Colonic mucosa (tissue), 4 donors: ENCODE measurements at places on chromosomes 1 and 21. TPM values are rescaled to one million over a fixed set of nuclear protein-coding genes. Genes with fewer than 3 reads are reported as not detected.

The DNAJC6 gene
- 1.3 TPM for total RNA-seq

The CLEC20A gene
- not detected for total RNA-seq

The UBASH3A gene
- 0.93 TPM for total RNA-seq

The NPHS2 gene
- total RNA-seq, result not detected

The CADM3 gene
- total RNA-seq, result 8.7 TPM

The CNTN2 gene
- total RNA-seq, result 0.20 TPM

The LIN28A gene
- not detected for total RNA-seq

The MYCBP gene
- 42.0 TPM for total RNA-seq

The OR2L2 gene
- total RNA-seq, result not detected

The SLAMF8 gene
- total RNA-seq, result 1.5 TPM

The SERINC2 gene
- 203 TPM for total RNA-seq

The STXBP3 gene
- total RNA-seq, result 60.4 TPM

The CNIH4 gene
- 80.6 TPM for total RNA-seq
